ENCODE measurements at places on chromosomes 2 and 18. TPM values are rescaled to one million over a fixed set of nuclear protein-coding genes. Genes with fewer than 3 reads are reported as not detected.

The SGPP2 gene
- total RNA-seq, result not detected

The GBX2 gene
- total RNA-seq, result 6.4 TPM

The RTTN gene
- 10.6 TPM for total RNA-seq

The CIDEA gene
- total RNA-seq, result 0.20 TPM

The LYPD1 gene
- 66.5 TPM for total RNA-seq

The LDLRAD4 gene
- 1.6 TPM for total RNA-seq

The UGT1A5 gene
- total RNA-seq, result not detected

The STPG4 gene
- total RNA-seq, result 0.11 TPM

The MROH2A gene
- not detected for total RNA-seq

The SLC16A14 gene
- total RNA-seq, result 0.21 TPM

The SCYGR4 gene
- total RNA-seq, result not detected

The NABP1 gene
- total RNA-seq, result 40.8 TPM

The FAM237A gene
- total RNA-seq, result not detected

The MC4R gene
- total RNA-seq, result not detected

The TMEM178A gene
- total RNA-seq, result 0.28 TPM

The CHRND gene
- not detected for total RNA-seq

Measured in pulmonary artery endothelial cell (primary cell).